ENCODE measurements at places on chromosomes 6 and 20.

- no peak for DNase-seq
These were observed 193.5 kb downstream of the LRFN2 start for GRCh38 chr6:40393641-40394040.

GRCh38 chr6:144493035-144493910, 208.1 kb downstream of the UTRN start:
- DNase-seq: no peak

GRCh38 chr20:41432746-41433145, 66.1 kb upstream of the EMILIN3 start:
- DNase-seq: no peak

DNA sequence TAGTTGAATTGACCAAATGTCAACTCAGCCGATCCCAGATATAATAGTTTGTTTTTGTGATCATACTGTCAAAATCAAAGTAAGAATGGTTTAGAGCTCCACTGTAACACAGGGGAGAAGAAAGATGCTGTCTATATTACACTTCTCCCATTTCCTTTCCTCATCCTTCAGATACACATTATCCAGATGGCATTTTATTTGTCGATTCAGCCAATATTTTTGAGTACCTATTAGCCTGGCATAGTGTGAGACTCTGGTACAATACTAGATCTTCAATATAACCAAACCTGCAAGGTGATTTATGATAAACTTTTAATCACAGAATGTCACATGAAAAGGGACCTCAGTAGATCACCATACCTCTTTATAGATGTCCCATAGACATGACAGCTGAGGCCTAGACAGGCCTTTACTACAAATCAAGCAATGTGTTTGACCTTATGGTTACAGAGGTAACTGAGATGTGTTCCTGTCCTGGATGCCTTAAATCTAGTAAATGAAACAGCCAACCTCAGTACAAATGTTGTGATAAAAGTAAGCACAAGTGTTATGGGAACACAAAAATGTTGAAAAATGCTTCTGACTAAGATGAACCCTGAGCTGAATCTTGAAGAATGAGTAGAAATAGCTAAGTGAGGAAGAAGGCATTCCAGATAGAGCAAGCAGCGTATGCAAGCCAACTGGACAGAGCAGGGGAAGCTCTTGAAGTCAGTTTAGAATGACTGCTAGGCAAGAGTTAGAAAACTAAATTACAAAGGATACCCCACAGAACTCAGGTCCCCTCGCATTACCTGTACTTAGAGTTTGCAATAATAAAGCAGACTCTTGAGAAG, 1.9 kb downstream of the FBXO9 start:
- no peak for DNase-seq

- DNase-seq: no peak
These were observed 4.7 kb upstream of the MAP3K4 start for GRCh38 chr6:160986851-160987250.

DNA sequence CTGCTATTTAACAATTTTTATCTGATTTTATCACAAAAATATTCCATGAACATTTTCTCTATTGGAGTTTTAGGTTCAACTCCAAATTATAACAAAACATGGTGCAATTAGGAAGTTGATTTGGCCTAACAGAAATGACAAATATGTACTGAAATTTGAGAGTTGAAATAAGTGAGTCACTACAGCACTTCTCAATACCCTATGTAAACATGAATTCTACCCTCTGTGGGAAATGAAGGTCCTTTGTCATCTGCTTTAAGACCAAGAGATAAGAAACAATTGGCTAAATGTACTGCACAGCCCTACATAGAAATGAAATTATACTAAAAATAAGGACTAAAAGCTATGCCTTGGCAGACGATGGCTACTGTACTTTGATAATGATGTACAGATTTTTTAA, 86.2 kb upstream of the BEND6 start:
- no peak for DNase-seq

DNA sequence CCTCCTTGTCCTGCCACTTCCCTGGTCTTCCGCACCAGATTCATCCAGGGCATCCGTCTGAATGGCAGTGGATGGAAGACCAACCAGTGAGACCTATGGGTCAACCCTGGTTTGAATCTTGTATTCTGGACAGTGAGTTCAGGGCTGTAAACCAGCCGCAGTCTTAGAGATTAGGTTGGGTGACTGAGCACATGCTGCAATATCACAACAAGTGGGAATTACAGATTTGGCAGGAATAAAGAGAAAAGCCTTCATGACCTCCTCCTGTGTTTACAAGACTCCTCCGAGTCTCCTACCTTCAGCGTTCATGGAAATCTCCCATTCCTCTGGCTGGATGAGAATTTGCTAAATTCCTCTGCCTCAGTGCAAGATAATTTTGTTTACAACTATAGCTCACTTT, 9.9 kb downstream of the ECI2 start:
- no peak for DNase-seq

DNA sequence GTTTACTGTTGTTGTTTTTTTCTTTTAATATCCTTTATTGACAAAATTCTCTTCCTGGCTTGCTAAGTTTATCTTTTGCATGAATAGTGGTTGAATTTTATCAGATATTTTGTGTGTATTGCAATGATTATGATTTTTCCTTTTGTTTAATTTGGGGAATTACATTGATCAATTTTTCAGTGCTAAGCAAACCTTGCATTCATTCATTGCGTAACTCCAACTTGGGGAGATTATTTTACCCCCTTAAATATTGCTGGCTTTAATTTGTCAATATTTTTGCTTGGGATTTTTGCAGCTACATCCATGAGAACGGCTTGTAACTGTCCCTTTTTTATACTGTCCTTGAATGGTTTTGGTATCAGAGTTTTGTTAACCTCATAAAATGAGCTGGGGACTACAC, 63.4 kb downstream of the SERAC1 start:
- no peak for DNase-seq

DNA sequence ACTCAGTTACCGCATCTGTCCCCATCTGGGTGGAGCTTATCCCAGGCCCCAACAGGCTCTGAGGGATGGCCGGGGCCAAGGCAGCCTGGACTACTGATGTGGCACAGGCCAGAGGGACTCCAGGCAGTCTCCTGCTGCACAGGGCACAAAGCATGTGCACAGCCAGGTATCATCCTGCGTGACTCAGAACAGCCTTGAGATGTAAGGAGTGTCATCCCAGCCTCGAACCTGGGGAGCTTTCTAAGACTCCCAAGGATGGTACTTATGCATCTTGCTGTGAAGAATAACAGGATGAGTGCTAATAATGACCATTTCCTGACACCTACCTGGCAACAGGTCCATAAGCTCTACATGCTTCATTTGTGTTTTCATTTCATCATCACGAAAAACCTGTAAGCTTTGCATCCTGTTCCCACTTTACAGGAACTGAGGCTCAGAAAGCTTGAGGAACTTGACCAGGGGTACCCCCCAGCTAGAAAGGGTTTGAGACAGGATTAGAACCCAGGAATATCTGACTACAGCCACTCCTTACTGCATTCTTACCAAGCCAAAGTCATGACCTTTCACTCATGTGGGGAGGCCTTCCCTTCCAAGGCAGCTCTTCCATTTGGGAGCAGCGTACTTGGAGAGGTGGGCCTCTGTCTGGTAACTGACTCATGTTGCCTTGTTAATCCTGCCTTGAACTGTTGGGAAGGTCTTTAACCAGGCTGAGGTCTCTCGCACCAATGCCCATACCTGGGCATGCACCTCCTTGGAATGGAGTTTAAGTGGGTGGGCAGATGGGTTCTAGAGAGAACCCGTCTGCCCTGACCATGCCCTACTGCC, 1.9 kb downstream of the TRIB3 start:
- DNase-seq: no peak

DNA sequence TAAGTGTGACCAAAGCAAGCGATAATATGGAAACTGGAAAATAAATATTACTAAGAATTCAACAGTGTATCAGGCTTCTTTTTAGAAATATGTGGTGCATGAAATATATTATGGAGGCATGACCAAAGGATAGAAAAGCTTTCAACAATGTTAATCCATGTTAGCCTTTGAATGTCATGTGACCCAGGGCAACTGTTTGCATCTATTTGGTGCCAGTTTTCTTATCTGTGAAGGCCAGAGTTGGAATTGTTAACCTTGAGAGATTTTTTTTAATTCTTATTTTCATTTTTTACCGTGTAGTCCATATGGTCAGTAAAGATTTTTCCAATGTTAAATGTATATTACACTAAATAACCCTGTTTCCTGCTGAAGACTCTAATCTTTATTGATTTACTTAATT, 411.1 kb downstream of the BCKDHB start:
- DNase-seq: no peak

DNA sequence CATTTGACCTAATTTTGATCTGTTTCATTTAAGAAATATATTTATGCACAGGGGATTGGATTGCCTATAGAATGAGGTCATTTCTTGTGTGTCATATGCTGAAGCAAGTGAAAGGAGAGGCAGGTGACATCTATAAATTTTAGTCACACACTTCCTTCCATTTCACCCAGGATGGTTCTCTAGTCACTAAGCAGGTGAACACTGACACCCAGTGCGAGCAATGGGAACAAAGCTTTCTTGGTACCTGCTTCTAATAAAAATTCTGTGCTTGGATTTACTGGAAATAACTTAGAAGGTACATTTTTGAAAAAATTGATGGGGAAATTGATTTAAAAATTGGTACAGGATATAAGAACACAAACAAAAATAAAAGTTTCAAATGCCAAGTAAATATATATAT, 66.9 kb upstream of the MC3R start:
- no peak for DNase-seq

GRCh38 chr20:13322621-13323020, 101.5 kb downstream of the ISM1 start:
- DNase-seq: no peak

DNA sequence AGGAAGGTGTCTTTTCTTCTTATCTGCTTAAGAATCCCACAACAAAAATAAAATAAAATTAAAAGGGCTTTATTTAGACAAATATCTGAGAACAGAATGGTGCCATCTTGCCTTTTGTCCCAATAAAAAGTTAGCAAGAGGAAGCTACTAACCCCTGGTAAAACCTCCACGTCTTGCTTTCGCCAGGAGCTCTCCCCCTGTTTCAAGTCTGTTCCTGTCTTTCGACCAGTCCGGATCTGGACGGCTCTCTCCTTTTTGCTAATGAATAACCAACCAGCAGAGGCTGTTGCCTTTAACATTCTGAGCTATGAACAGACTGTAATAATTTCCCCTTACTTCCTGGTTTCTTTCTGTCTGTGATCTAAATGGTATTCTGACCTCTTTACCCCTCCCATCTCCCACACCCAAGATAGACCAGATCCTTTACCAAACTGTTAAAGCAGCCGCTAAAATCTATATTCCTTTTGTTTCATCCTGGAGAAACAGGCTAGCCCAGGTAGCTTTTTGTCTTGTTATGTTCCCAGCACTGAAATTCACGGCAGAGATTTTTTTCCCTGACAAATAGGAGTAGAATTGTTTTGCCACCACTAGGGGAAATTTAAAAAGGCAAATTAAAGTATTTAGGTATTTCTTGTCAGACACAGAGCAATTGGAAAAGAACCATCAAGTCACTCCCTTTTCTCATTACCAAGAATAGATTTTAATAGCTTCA, at the start of gene FRK:
FRK (minus strand) TSS at position 320 of the 712 bp plus-strand sequence. CDS start 580 bp downstream, outside the sequence.
- no peak for DNase-seq
